ENCODE measurements at places on chromosomes 1 and 21. TPM values are rescaled to one million over a fixed set of nuclear protein-coding genes. Genes with fewer than 3 reads are reported as not detected.
A peak's percentile ranks its signal among the peaks of the same experiment; 100 is the strongest.

- no peak for DNase-seq
Measured at GRCh38 chr1:204705888-204706837, 20.6 kb upstream of the LRRN2 start.

DNA sequence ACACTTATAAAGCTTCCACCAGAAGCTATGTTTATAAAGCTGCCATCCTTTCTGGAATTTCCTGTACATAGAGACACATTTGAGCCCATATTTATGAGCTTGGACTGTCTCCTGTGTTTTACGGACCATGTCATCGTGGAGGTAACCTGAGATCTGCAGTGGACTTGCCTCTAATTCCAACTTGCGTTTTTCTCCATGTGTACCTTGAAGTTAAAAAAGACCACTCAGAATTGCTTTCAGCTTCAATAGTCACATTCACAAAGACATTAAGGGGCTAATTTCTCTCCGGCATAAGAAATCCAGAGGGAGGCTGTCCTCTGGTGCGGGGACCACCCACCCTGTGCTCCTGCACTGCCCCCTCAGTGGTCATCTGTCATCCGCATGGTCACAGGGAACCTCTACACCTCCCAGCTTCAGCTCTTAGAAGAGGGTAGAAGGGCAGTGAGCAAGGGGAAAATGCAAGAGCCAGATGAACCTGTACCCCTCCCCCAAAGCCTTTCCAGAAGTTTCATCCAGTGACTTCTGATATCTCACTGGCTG, 521.4 kb upstream of the CAMK1G start:
- DNase-seq: no peak

DNA sequence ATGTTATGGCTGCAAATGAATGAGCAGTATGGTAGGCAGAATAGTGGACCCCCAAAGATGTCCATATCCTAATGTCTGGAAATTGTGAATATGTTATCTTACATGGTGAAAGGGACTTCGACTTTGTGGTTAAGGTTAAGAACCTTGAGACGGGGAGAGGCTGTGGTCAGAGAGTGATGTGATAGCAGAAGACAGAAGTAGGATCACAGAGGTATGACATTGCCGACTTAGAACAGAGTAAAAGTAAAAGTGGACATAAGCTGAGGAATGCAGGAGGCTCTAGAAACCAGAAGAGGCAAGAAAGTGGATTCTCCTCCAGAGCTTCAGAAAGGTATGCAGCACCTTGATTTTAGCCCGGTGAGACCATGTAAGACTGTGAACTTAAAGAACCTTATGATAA, 74.6 kb downstream of the CTH start:
- DNase-seq: no peak

DNA sequence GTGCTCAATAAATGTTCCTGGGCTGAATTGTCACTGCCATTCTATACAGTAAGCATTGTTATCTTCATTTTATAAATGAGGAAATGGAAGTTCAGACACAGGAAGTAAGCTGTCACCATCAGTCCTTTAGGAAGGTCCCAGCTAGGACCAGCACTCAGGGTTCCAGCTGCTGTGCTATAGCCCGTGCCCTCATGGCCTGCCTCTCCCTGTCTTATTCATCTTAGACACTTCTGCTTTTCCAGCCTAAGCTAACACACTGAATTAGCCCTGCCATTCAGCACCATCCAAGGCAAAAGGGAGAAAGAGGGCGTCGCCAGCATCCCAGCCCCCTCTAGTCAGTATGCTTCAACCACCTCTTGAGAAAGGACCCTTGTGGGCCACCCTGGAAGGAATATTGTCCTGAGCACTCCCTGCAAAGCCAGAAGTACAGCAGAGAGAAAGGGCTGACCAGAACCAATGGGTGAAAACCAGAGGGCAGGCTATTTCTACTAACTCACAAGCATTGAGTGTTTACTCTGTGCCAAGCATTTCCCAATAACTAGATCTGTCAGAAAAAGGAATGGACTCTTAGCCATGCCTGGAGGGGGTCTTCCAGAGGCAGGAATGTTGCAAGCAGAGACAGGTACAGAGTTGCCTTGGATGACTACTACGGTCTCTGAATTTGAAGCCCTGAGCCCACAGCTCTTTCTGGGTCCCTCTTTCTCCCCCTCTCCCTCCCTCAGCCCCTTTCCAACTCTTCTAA, 77.9 kb upstream of the NFIA start:
- no peak for DNase-seq

GRCh38 chr1:2796890-2797740, 4.4 kb downstream of the TTC34 start:
- no peak for DNase-seq

DNA sequence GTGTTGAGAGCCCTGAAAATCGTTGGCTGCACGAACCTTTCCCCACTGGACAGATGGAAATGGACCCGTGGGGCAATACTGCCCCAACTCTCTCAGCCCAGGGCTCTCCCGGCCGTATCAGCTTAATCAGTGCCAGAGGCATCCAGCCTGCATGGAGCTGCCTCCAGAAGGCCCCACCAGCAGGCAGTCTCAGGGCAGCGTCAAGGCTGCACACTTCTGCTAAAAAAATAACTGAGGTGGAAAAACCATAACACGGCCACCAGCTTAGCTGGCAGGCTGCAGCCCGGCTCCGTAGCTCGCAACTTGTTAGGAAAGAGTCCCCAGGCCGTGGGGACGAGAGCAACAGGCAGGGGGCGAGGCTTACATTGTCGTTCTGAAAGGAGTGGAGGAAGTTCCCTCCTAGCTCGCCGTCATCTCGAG, 27.9 kb downstream of the MRPL37 start:
- no peak for DNase-seq

DNA sequence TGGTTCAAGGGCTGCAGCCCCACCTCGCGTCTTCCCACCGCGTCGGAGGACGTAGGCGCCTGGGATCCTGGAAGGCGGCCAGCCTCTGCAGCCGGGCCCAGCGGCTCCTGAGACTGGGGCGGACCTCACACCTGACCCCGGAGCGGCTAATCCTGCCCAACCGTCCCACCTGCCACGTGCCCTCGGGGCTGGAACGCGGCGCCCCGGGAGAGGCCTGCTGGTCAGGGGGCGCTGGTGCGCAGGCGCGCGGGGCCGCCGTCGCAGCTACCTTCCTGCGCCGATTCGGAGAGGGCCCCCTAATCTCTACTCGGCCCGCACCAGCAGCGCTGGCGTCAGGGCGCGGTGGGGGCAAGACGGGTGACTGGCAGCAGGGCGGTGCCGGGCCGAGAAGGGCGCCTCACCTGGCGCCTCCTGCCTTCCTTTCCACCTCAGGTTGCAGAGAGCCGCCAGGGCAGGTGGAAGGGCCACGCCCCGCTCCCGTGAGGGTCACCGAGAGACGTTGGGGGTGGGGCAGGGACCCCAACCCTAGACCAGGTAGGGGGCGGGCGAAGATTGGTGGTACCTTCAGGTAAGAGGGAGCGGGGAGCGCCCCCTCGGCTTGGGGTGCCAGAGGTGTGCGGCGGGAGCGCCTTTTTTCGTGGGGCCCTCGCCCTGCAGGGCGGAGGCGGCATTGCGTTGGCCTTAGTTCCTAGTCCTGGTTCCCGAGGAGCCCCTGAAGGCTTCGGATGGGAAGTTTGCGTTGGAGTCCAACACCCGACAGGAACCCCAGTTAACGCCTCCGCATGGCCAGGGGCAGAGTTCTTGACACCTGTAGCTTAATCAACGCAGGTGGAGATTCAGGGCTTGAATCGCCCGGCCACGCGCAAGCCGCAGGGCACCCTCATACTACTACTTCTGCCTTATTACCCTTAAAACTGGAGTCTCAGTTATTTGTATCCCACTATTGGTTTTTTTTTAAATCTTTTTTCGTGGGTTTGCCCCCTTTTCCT, at the start of gene TDRD5:
Gene TDRD5, plus strand, starts transcription at position 241 of the 989 bp plus-strand sequence. CDS start 784 bp downstream, outside the sequence.
- peak; percentile 6 for DNase-seq

GRCh38 chr1:79369091-79369490, 362.6 kb upstream of the ADGRL4 start:
- no peak for DNase-seq

GRCh38 chr1:226360106-226360746, 47.7 kb downstream of the PARP1 start:
- no peak for DNase-seq

DNA sequence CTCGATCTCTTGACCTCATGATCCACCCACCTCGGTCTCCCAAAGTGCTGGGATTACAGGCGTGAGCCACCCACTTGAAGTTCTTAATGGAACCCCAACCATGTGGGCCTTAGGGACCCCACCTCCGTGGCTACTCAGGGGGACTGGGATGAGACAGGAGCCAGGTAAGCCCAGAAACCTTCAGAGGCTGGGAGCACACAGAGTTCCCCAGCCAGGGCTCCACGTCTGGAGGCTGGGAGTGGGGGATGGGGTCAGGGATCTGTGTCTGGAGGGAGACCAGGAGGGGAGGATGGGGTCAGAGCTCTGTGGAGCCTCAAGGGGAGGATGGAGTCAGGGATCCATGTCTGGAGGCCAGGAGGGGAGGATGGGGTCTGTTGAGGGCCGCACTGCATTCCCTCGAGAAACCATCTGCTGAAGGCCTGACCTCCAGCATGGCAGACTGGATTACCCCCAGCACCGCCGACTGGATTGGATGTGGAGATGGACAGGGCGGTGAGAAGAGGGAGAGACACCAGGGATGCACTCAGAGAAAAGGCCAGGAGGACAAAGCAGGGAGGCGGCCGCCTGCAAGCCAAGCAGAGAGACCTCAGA, 2.1 kb upstream of the FTCD start:
- no peak for DNase-seq

DNA sequence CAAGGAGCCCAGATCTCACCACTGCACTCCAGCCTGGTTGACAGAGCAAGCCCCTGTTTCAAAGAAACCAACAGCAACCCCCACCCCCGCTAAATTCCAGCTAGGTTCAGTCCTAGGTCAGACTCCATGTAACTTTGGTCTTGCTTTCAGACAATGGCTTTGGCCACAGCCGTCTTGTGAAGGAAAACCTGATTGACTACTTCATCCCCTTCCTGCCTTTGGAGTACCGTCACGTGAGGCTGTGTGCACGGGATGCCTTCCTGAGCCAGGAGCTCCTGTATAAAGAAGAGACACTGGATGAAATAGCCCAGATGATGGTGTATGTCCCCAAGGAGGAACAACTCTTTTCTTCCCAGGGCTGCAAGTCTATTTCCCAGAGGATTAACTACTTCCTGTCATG, 12.9 kb downstream of the TOR3A start:
- no peak for DNase-seq

DNA sequence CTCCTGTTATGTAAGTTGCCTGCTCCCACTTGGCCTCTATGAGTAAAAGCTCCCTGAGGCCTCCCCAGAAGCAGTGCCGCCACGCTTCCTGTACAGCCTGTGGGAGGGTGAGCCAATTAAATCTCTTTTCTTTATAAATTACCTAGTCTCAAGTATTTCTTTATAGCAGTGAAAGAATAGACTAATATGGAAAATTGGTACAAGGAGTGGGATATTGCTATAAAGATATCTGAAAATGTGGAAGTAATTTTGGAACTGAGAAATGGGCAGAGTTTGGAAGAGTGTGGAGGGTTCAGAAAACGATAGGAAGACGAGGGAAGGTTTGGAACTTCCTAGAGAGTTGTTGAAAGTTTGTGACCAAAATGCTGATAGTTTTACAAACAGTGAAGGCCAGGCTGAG, 572.3 kb downstream of the MATN1 start:
- no peak for DNase-seq

GRCh38 chr21:44615911-44616590, 4.2 kb downstream of the KRTAP10-8 start:
- no peak for DNase-seq

DNA sequence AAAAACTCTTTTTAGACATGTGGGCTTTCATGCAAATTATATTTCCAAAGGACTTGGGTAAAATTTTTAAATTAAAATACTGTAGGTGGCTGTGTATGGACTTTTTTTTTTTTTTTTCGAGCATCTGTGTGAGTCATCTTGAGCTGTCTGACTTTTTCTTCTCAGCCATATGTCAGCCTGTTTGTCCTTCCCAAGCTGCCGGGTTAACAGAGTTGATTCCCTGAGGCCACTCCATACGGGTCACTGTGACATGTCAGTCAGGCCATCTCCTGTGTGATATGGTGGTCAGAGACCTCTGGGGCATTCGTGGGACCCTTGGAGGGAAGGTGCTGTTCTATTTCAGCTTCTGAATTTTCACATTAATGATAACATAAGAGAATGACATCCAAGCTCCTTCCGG, 148.3 kb downstream of the KCNJ6 start:
- DNase-seq: no peak

DNA sequence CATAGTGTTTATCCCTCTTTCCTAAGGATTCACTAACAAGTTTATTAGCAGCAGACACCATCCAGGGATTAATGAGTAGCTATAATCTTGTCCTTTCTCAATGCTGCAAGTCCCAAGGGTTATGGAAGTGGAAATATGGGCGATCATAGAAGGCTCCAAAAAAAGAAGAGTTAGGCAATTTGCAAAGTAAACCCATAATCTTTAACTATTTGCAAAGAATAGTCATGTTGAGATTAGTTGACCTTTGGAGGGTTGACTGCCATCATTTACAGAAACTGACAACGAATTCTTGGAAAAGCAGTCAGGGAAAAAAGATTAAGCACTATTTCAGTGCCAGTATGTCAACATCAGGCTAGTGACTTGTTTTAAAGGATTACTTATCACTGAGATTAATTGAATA, 169.9 kb downstream of the KCNT2 start:
- no peak for DNase-seq

DNA sequence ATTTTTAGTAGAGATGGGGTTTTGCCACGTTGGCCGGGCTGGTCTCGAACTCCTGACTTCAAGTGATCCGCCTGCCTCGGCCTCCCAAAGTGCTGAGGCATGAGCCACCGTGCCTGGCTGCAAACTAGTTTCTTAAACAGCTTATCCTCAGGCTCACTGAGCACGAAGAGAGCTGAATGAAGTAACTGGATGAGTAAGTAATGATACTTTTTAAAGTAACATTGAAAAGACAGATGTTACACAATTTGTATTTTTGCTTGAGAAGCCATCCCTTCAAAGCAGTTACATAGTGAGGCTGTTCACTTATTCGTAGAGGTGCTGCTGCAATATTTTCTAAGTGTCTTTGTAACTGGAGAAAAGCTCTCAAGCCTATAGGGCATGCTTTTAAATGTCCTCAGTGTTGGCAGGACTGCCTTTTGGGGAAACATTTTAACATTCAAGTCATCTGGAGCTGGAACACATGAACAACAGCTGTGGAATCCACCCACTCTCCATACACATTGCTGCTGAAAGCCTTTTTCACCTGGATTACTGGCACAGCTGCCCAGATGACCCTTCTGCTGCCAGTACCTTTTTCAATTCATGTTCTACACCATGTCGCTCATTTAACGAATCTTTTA, 2.7 kb upstream of the YBX1 start:
- DNase-seq: no peak

- no peak for DNase-seq
Measured at GRCh38 chr1:62998845-62999649, 215.1 kb downstream of the ATG4C start.

CLDN8 gene
- polyA plus RNA-seq: not detected

KIF26B gene
- 0.99 TPM for polyA plus RNA-seq

DMRTB1 gene
- not detected for polyA plus RNA-seq

C1orf74 gene
- 2.8 TPM for polyA plus RNA-seq

IFI44L gene
- 1.7 TPM for polyA plus RNA-seq
